Uterus (tissue), 4 donors: ENCODE measurements at places on chromosomes 2 and 18. TPM values are rescaled to one million over a fixed set of nuclear protein-coding genes. Genes with fewer than 3 reads are reported as not detected.

GRCh38 chr2:62216616-62217015 is 20.7 kb downstream of the B3GNT2 start:
- H3K4me3 ChIP-seq: no peak overlapping the region
- DNase-seq: peak; percentile 57
- no peaks in the 10 kb centered on the region for H3K36me3 ChIP-seq
- H3K4me1 ChIP-seq: peaks cover 12% of the 10 kb centered on the region

DNA sequence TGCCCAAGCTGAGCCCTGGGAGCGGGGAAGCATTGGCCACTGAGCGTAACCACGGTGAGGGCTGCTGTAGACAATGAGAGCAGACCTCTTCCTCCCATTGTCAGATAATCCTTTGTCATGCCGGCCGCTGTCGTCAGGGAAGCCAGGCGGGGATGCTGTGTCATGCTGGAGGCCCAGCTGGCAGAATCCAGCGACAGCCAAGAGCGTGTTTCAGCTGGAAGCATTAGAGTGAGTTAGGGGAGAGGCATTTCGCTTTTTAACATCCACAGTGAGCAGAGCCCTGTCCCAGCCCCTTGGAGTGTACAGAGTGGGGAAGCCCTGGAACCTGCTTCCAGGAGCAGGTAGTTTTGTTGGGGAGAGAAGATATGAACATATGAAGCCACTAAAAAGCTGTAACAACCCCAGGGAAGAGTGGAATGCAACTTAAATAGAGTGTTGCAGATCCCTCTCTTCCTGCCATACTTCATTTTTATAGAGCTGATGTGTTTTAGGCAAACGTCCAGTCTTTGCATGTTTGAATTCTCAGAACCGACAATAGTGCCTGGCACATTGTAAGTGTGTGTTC is 7.0 kb downstream of the CTIF start:
- DNase-seq: peak; percentile 42
- no peaks in the 10 kb centered on the region for H3K36me3 ChIP-seq
- peak overlapping the region; percentile 30 for H3K27ac ChIP-seq
- no peak overlapping the region for H3K4me3 ChIP-seq
- no peaks in the 10 kb centered on the region for H3K4me1 ChIP-seq
- no peaks in the 10 kb centered on the region for H3K27me3 ChIP-seq

DNA sequence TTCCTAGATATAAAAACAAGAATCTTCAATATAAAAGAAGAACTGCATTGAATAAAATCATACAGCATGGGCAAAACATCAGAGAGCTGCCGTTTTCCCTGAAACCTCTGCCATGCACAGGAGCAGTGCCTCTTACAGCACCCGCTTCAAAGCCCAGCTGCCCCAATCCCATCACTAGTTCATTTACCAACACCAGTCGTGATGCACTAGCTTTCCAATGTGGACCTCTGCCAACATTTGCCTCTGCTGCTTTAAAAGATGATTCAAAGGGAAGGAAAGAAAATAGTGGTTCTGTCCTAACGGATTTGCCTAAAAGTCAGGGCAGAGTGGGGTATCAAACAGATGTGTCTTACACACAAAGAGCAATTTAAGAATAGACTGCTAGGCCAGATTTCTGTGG is 43.4 kb upstream of the AP1S3 start:
- no peak for DNase-seq
- no peaks in the 10 kb centered on the region for H3K36me3 ChIP-seq
- H3K4me1 ChIP-seq: no peaks in the 10 kb centered on the region
- no peak overlapping the region for H3K27ac ChIP-seq

GRCh38 chr2:35887146-35887545 is 468.4 kb upstream of the CRIM1 start:
- no peak for DNase-seq
- no peak overlapping the region for H3K4me3 ChIP-seq
- no peaks in the 10 kb centered on the region for H3K36me3 ChIP-seq
- no peak overlapping the region for H3K27ac ChIP-seq
- H3K4me1 ChIP-seq: no peaks in the 10 kb centered on the region
- no peaks in the 10 kb centered on the region for H3K27me3 ChIP-seq

DNA sequence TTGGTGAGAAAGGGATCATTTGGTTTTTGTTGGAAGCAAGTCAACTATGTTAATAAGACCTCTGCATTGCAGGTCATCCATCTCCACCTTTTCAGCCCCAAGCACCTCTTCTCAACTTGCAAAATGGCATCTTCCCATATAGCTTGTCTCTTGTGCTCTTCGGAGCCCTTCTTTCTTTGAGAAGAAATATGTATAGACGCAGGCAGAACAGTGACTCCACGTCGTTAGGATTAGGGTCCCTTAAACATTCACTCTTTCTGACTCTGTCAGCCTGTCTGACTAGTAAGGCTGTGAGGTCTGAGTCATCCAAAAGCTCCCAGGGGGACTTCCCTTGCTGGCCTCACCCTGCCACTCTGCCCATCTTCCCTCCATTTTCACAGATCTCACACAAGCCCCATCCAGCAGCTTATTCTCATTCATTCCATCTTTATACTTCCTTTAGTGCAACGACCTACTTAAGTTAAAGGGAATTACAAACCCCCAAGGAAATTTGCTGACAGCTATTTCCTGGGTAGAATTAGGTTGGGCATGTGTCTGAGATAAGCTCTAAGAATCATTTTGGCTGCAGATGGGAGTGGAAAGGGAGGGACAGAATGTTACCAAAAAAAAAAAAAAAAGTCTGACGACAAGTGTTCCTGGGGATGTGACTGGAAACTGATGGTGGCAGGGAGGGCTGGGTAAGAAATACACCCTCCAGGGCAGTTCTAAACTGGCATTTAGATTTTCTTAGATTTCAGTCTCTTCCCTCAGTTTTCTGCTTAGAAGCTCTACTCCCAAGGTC is 37.7 kb upstream of the MEX3C start:
- H3K27me3 ChIP-seq: no peaks in the 10 kb centered on the region
- H3K27ac ChIP-seq: no peak overlapping the region
- DNase-seq: no peak
- no peaks in the 10 kb centered on the region for H3K4me1 ChIP-seq

DNA sequence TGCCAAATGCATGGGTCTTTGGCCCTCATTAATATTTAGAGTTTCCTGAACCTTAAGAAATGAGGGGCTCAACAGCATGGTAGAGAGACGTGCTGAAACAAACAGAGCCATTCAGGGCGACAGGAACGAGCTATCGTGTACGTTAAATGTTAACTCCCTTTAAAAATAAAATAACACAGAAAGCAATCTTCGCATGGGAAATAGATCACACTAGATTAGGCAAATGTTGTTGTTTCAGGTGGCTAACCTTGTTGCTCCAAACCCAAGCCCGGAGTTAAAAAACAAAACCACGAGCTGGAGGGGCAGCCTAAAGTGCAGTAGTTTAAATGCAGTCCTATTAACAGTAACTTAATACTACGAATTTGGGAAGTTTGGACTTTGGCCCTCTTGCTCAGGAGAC is 177.4 kb upstream of the TRIB2 start:
- H3K27ac ChIP-seq: peak overlapping the region; percentile 40
- no peak for DNase-seq
- no peaks in the 10 kb centered on the region for H3K27me3 ChIP-seq
- H3K36me3 ChIP-seq: no peaks in the 10 kb centered on the region

- DNase-seq: no peak
- H3K4me3 ChIP-seq: no peak overlapping the region
- no peaks in the 10 kb centered on the region for H3K36me3 ChIP-seq
- H3K27ac ChIP-seq: no peak overlapping the region
- H3K4me1 ChIP-seq: no peaks in the 10 kb centered on the region
Observed at GRCh38 chr2:192480984-192481383, 286.3 kb upstream of the TMEFF2 start.

DNA sequence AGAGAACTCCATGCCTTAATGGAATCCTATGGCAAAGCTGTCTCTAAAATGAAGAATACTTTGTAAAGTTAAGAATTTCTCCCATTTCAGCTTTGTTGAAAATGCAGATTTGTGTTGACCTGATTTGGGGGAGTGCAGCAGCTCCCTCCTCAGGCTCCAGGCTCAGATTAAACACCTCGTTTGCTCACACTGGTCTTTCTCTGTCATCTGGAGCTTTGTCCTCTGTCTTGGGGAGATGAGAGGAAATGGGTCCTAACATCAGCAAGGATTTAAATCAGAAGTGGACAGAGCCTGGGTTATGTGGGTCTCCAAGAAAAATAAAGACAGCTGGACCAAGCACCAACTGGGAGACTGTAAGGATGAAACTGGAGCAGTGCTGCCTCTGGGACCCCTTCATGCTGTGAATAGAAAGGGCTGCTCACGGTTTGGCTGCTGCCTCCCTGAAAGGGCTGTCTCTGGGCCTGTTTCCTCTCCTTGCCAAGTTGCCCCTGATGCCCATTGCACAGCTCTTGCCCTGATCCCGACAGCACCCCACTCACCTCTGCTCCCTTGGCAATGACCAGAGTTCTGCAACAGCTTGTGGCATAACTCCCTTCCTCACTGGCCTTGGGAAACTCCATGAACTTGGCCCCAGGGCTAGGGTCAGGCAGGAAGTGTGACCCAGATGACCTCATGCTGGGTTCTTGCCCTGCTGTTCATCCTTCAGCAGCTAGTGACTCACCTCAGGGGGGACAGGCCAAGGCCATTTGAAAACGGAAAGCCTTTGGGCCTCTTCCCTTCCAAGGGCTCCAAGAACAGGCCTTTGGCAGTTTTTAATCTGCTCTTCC is 197.2 kb downstream of the CYP26B1 start:
- no peaks in the 10 kb centered on the region for H3K4me1 ChIP-seq
- peak; percentile 70 for DNase-seq

- no peaks in the 10 kb centered on the region for H3K4me1 ChIP-seq
- no peaks in the 10 kb centered on the region for H3K36me3 ChIP-seq
- H3K4me3 ChIP-seq: no peak overlapping the region
- no peaks in the 10 kb centered on the region for H3K27me3 ChIP-seq
- DNase-seq: no peak
Observed at GRCh38 chr2:111983478-111984212, 71.4 kb upstream of the TMEM87B start.

DNA sequence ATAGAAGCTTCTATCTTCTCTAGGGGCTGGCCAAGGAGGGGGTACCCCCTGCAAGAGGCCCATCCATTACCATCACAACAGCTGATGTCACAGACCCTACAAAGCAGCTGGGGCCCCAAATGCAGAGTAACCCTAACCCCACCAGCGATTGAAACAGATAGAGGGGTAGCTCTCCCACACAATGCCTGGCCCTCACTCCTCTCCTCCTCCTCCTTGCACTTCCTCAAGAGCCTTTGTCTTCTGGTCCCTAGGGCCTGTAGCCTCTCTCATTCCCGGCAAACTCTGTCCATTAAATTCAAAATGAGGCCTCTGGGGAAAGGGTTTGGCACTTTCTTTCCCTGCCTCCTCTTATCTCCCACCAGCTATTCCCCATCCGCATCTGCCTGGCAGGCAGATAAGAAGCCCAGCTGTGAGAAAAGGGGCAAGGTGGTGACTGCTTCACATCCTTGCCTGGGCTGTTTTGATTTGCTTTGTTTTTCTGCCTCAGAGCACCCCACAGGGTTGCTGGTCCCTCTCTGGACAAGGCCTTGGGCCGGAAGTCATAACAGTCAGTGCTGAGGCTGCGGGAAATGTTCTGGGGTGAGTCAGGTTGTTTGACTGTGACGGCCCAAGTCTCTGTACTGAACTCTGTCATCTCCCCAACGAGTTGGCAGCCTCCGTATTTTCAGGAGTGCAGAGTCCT is 26.1 kb upstream of the CYP26B1 start:
- H3K4me3 ChIP-seq: no peak overlapping the region
- H3K27me3 ChIP-seq: no peaks in the 10 kb centered on the region
- no peaks in the 10 kb centered on the region for H3K4me1 ChIP-seq
- H3K27ac ChIP-seq: no peak overlapping the region
- H3K36me3 ChIP-seq: no peaks in the 10 kb centered on the region

- H3K4me3 ChIP-seq: no peak overlapping the region
- H3K4me1 ChIP-seq: no peaks in the 10 kb centered on the region
- no peaks in the 10 kb centered on the region for H3K36me3 ChIP-seq
- DNase-seq: no peak
- no peak overlapping the region for H3K27ac ChIP-seq
Observed at GRCh38 chr2:157691695-157692094, 63.0 kb upstream of the ACVR1C start.

DNA sequence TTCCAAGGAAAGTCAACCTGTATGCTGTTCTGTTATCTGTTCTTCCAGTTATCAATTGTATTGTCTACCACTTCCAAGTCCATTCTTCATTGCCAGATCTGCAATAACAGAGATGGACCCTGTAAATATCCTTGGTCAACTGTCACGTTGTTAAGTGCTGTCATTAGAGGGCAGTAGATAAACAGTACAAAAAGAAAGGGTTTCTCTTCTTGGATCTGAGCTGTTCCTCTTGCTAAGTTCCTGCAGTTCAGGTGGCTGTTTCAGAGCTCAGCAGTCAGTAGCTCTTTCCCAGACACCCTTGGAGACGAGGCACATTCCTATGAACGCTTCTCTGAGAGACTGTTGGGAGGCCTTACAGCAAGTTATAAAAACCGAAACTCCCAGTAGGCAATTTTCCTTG is 957.1 kb upstream of the CHAC2 start:
- H3K36me3 ChIP-seq: no peaks in the 10 kb centered on the region
- no peak overlapping the region for H3K4me3 ChIP-seq
- no peaks in the 10 kb centered on the region for H3K27me3 ChIP-seq

GRCh38 chr2:16911746-16912145 is 246.1 kb upstream of the CYRIA start:
- H3K4me1 ChIP-seq: no peaks in the 10 kb centered on the region
- no peaks in the 10 kb centered on the region for H3K27me3 ChIP-seq
- no peak overlapping the region for H3K27ac ChIP-seq

DNA sequence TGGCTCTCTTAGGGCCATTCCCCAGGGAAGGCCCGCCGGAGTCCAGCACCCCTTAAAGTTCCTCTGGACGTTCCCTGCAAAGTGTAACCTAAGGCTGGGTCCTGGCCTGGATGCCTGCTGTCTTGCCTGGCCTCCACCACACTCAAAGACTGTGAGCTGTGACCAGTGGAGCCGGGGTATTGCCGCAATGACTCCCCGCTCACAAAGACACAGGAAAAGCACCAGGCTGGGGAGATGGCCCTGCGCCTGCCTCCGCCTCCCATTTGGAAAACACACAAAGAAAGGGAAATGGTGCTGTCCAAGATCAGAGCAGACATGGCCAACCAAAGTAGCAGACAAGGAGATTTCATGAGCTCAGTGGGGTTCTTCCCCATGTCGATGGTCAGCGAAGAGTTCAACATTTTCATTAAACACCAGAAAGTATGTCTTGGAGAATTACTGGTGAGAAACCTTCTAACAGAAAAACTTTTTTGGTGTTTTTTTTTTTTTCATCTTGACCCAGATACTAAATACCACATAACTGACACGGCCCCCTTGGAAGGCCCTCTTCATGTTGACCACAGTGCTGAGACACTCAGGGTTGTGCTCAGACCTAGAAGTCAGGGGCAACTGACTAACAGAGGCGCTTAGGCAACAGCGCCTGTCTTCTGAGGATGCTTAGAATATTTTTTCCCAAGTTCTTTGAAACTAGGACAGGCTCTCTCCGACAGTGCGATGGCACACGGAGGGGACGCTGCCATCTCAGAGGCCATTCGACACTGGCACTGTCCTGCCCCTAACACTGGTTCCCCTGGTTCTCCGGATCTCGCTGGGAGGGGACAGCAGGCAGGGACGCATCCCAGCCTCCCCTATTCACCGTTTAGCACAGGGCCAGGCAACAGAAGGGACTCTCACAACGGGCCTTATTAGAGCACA is 226.4 kb upstream of the ID2 start:
- H3K36me3 ChIP-seq: no peaks in the 10 kb centered on the region
- H3K27ac ChIP-seq: no peak overlapping the region
- no peaks in the 10 kb centered on the region for H3K27me3 ChIP-seq

CCDC150 gene
- total RNA-seq: 2.3 TPM

SLC9A4 gene
- not detected for total RNA-seq

EVA1A gene
- total RNA-seq: 1.2 TPM

PSD4 gene
- total RNA-seq: 4.5 TPM

CHRNA1 gene
- total RNA-seq: not detected

MTERF4 gene
- 59.1 TPM for total RNA-seq

REG3G gene
- 0.35 TPM for total RNA-seq
